ENCODE measurements at places on chromosomes 1 and 21.

DNA sequence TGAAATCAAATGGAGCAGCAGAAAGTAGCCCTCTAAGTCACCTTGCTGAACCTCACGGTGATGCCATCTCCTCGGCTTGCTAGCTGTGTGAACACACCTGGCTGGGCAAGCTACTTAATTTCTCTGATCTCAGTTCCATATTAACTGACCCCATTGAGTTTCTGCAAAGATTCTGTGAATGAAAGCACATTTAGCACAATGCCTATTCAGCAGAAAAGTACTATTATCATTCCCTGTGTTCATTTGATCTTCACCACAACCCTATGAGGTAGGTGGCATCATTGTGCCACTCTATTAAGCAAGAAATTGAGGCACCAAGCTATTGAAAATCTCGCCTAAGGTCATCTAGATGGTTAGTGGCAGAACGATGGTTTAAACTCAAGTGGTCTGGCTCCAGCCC, 130.1 kb upstream of the HOOK1 start:
- DNase-seq: no peak

GRCh38 chr1:197424380-197424779, 156.3 kb downstream of the CRB1 start:
- DNase-seq: no peak

GRCh38 chr1:14974361-14974760, 179.2 kb upstream of the TMEM51 start:
- DNase-seq: no peak

GRCh38 chr1:78081980-78082860, 36.5 kb downstream of the GIPC2 start:
- DNase-seq: no peak

GRCh38 chr1:175591083-175591743, 152.2 kb downstream of the TNR start:
- DNase-seq: no peak

DNA sequence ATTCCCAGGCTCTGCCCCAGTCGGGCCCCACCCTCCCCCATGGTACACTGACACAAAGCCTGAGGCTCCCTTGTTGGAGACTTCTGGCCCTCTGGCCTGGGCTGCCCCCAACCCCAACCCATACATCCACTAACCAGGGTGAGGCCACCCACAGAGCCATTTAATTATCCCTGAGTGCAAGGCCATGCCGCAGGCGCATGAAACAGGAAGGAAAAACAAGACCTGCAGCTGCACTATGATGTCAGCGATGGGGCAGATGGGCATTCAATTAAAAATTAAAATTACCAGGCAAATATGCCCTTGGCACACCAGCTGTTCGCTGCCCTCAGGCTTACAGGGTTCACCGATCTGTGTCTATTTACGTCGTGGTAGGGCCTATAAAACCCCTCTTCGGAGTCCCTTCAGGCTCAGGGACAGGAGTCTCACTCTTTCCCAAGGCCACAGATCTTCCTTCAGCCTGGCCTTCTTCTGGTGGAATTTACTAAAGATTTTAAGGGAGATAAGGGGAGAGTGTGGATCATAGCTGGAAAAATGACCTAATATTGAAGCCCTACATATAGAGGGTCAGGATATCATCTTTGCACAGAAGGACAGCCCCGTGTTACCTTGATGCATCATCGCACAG, 29.6 kb upstream of the RGS16 start:
- DNase-seq: no peak

GRCh38 chr1:216281757-216282156, 141.5 kb downstream of the USH2A start:
- no peak for DNase-seq

GRCh38 chr1:94602802-94603625, 61.5 kb upstream of the F3 start:
- DNase-seq: no peak

- no peak for DNase-seq
Measured at GRCh38 chr1:183757061-183757460, 47.9 kb upstream of the RGL1 start.

DNA sequence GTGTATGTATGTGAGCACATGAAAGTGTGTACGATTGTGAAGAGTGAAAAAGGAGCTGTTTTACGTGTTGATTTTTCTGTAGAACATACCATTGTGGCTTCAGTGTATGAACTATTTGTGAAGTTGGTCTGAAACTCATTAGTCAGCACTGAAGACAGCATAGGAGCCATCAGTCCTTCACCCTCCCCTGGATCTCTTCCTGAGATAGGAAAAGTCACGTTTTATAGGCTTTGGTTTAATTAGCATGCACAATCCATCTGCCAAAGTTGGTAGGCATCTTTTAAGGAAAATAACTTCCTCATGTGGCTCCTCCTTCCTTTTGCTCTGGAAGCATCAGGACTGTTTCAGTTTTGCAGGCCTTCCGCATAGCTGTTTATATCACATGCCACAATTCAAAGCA, 1.4 kb upstream of the RABIF start:
- no peak for DNase-seq
